ENCODE measurements at places on chromosomes 2 and 18. TPM values are rescaled to one million over a fixed set of nuclear protein-coding genes. Genes with fewer than 3 reads are reported as not detected.
A peak's percentile ranks its signal among the peaks of the same experiment; 100 is the strongest.

L3MBTL4 gene
- total RNA-seq, result not detected

TMEM182 gene
- total RNA-seq, result 5.2 TPM

BAZ2B gene
- total RNA-seq, result 18.7 TPM

CRYGD gene
- not detected for total RNA-seq

PDE1A gene
- 0.49 TPM for total RNA-seq

C2orf78 gene
- total RNA-seq, result 0.22 TPM

GLI2 gene
- total RNA-seq, result 0.24 TPM

SOX11 gene
- total RNA-seq, result not detected

UCN gene
- 2.2 TPM for total RNA-seq

PTPN2 gene
- total RNA-seq, result 40.3 TPM

OSBPL6 gene
- total RNA-seq, result 12.6 TPM

- no peaks in the 10 kb centered on the region for H3K27me3 ChIP-seq
- no peak overlapping the region for H3K27ac ChIP-seq
- H3K4me1 ChIP-seq, result no peaks in the 10 kb centered on the region
- no peaks in the 10 kb centered on the region for H3K36me3 ChIP-seq
- H3K4me3 ChIP-seq, result no peak overlapping the region
- DNase-seq, result no peak
Measured at GRCh38 chr2:162265666-162266459, 22.6 kb upstream of the FAP start.

GRCh38 chr2:176435729-176436128 lies 166.5 kb downstream of the MTX2 start:
- H3K4me3 ChIP-seq, result no peak overlapping the region
- H3K36me3 ChIP-seq, result no peaks in the 10 kb centered on the region
- no peak overlapping the region for H3K27ac ChIP-seq

- H3K4me1 ChIP-seq, result no peaks in the 10 kb centered on the region
- H3K36me3 ChIP-seq, result no peaks in the 10 kb centered on the region
- no peak overlapping the region for H3K27ac ChIP-seq
- no peak for DNase-seq
- peaks cover 80% of the 10 kb centered on the region for H3K27me3 ChIP-seq
Measured at GRCh38 chr2:23656597-23656973, 270.3 kb downstream of the ATAD2B start.

GRCh38 chr2:66872081-66872985 lies 437.4 kb downstream of the MEIS1 start:
- H3K27me3 ChIP-seq, result no peaks in the 10 kb centered on the region
- H3K36me3 ChIP-seq, result no peaks in the 10 kb centered on the region
- no peaks in the 10 kb centered on the region for H3K4me1 ChIP-seq
- no peak overlapping the region for H3K4me3 ChIP-seq
- DNase-seq, result no peak

DNA sequence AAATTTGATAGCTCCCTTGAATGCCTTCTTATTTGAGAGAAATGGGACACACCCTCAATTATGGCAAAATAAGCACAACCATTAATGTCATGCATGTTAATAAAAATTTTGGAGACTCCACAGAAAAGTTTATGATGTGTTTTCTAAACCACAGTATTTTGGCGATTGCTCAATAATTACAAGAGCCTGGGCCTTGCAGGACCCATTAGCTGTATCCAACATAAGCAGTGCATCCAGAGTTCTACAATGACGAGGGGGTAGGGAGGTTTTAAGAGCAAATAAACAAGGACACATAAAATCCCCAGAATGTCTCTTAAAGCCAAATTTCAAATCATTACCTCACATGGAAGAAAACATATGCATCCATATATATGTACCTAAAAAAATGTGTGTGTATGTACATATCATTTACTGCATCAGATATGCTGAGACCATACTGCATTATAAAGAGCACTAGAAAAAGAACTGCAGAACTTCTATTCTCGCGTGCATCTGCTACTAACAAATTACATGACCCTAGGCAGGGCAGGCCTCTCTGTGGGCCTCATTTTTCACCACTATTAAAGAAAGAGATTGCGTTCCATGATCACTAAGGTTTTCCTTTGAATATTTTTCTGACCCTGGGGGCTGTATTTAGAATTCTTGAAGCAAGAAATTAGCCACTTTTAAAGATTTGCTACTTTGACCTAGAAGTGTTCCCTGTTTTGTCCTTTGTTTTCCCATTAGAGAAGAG lies 38.0 kb downstream of the CMPK2 start:
- DNase-seq, result no peak
- H3K27ac ChIP-seq, result no peak overlapping the region
- H3K27me3 ChIP-seq, result no peaks in the 10 kb centered on the region
- H3K36me3 ChIP-seq, result no peaks in the 10 kb centered on the region
- peaks cover 3% of the 10 kb centered on the region for H3K4me1 ChIP-seq
- no peak overlapping the region for H3K4me3 ChIP-seq

GRCh38 chr2:113240915-113241911 lies 37.5 kb downstream of the PAX8 start:
- peak; percentile 43 for DNase-seq
- peak overlapping the region; percentile 45 for H3K27ac ChIP-seq
- H3K36me3 ChIP-seq, result peaks cover 35% of the 10 kb centered on the region
- H3K4me3 ChIP-seq, result no peak overlapping the region

DNA sequence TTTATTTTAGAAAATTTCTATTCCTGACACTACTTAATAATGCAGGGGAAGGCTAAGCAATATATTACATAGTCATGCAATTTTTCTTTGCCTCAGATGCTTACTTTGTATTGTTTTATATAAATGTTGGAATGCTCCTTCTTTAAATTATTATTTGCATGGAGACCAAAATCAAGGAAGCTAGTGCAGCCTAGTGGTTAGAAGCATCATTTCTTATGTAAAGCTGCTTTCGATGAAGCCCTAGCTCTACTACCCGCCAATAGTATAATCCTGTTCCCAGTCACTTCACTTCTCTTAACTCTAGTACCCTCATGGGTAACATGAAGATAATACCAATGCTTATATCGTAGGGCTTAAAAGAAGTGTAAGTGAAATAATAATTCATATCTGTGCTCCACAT lies 198.9 kb downstream of the LRATD1 start:
- H3K36me3 ChIP-seq, result no peaks in the 10 kb centered on the region
- H3K27ac ChIP-seq, result no peak overlapping the region
- H3K27me3 ChIP-seq, result no peaks in the 10 kb centered on the region
- no peak overlapping the region for H3K4me3 ChIP-seq

- no peak overlapping the region for H3K4me3 ChIP-seq
- DNase-seq, result no peak
- no peaks in the 10 kb centered on the region for H3K27me3 ChIP-seq
- 0 out of 3 replicates have a peak, but pooled peaks cover 2% of the 10 kb centered on the region for H3K36me3 ChIP-seq
- no peak overlapping the region for H3K27ac ChIP-seq
- H3K4me1 ChIP-seq, result peaks cover 30% of the 10 kb centered on the region
Measured at GRCh38 chr2:65402780-65403528, 29.4 kb downstream of the SPRED2 start.

DNA sequence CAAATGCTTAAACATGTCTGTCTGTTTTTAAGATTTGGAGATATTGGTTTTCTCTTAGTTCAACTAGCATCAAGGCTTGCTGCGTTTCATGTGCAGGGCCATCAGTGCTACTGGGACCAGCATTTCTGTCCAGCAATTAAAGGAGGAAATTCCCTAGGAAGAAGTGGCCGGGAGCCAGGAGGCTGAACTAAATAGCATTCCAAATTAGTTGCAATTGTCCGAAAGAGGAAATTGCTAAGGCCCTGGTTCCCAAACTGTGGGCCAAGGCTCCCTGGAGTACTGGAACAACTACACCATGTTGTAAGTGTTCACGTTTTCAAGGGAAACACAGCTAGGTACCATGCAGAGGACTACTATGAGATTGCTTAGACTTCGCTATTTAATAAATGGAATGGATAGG lies 257.9 kb downstream of the PTPRM start:
- no peak overlapping the region for H3K27ac ChIP-seq
- H3K36me3 ChIP-seq, result no peaks in the 10 kb centered on the region
- H3K4me1 ChIP-seq, result no peaks in the 10 kb centered on the region
- no peaks in the 10 kb centered on the region for H3K27me3 ChIP-seq
- H3K4me3 ChIP-seq, result no peak overlapping the region

- H3K27ac ChIP-seq, result no peak overlapping the region
- no peaks in the 10 kb centered on the region for H3K27me3 ChIP-seq
- DNase-seq, result no peak
- no peaks in the 10 kb centered on the region for H3K4me1 ChIP-seq
- H3K36me3 ChIP-seq, result no peaks in the 10 kb centered on the region
Measured at GRCh38 chr2:158776231-158776630, 18.9 kb upstream of the DAPL1 start.

GRCh38 chr2:234708091-234708683 lies 211.3 kb upstream of the ARL4C start:
- H3K4me3 ChIP-seq, result no peak overlapping the region
- no peaks in the 10 kb centered on the region for H3K36me3 ChIP-seq
- no peak for DNase-seq
- H3K27ac ChIP-seq, result no peak overlapping the region

DNA sequence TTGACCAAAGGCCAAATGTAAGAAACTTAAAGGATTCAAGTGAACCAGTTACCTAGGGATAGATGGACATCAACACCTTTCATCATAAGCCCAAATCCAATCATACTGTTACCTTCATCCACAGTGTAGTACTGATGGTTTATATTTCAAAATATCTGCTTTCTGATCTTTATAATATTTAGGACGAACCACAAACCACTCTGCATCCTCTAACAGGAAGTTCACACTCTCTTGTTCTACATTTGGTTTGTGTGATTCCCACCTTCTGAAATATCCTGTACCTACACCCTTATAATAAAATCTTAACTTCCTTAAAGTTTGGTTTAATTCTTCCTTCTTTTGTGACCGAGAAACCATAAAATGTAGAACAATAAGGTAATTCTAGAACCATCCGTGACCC lies 535.7 kb upstream of the CHAC2 start:
- no peaks in the 10 kb centered on the region for H3K4me1 ChIP-seq
- H3K27ac ChIP-seq, result no peak overlapping the region
- H3K4me3 ChIP-seq, result no peak overlapping the region
- H3K27me3 ChIP-seq, result no peaks in the 10 kb centered on the region
- H3K36me3 ChIP-seq, result no peaks in the 10 kb centered on the region

- H3K36me3 ChIP-seq, result no peaks in the 10 kb centered on the region
- peaks cover 6% of the 10 kb centered on the region for H3K4me1 ChIP-seq
- H3K27me3 ChIP-seq, result no peaks in the 10 kb centered on the region
- H3K27ac ChIP-seq, result no peak overlapping the region
- no peak for DNase-seq
Measured at GRCh38 chr2:144529841-144530240, 9.9 kb upstream of the ZEB2 start.

DNA sequence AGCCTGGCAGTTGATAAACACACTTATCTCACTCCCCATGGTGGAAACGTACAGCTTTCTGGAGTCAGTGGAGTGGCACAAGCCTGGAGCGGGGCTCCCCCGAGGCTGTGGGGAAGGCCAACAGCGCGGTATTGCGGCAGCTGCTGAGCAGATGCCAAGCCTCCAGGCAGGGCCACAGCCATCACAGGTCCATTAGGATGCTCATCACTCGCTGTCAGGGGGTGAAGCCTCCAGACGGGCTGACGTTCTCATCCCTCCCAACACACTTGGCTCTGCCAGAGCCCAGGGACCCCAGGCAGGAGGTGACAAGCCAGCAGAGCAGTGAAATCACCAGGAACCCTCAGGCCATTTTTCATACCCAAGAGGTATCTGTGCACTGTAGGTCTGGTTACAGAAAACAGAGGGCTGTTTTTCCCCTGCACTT lies 529.2 kb upstream of the KLHL29 start:
- H3K27me3 ChIP-seq, result no peaks in the 10 kb centered on the region
- DNase-seq, result no peak
- no peak overlapping the region for H3K27ac ChIP-seq
- H3K4me3 ChIP-seq, result no peak overlapping the region
- no peaks in the 10 kb centered on the region for H3K36me3 ChIP-seq

DNA sequence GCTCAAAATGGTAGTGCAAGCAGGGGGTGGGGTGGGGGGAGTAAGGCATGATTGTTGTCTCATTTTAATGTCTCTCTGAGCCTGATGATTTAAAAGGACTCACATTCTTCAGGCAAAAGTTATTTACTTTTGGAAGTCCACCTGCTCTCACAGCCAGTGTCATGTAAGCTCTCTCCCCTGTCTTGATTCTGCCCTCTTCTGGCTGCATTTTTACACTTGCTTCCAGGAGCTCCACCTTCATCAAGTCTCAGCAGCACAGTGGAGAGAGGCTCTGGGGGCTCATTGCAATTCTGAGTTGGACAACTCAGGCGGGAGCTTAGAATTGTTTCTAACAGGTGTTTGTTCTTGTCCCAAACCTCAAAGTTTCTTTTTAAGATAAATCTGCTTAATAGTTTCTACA lies 39.2 kb downstream of the GNAL start:
- no peak overlapping the region for H3K27ac ChIP-seq
- H3K4me3 ChIP-seq, result no peak overlapping the region
- H3K4me1 ChIP-seq, result peaks cover 4% of the 10 kb centered on the region
- peaks cover 48% of the 10 kb centered on the region for H3K27me3 ChIP-seq
- DNase-seq, result peak; percentile 30
- no peaks in the 10 kb centered on the region for H3K36me3 ChIP-seq

GRCh38 chr2:181438261-181438660 lies 18.9 kb upstream of the ITGA4 start:
- no peak overlapping the region for H3K4me3 ChIP-seq
- H3K27me3 ChIP-seq, result no peaks in the 10 kb centered on the region
- no peak overlapping the region for H3K27ac ChIP-seq
- H3K36me3 ChIP-seq, result no peaks in the 10 kb centered on the region
- no peak for DNase-seq
- no peaks in the 10 kb centered on the region for H3K4me1 ChIP-seq

GRCh38 chr18:3852321-3852720 lies 402.3 kb downstream of the TGIF1 start:
- H3K4me1 ChIP-seq, result no peaks in the 10 kb centered on the region
- no peaks in the 10 kb centered on the region for H3K27me3 ChIP-seq
- no peak overlapping the region for H3K27ac ChIP-seq
- H3K4me3 ChIP-seq, result no peak overlapping the region
- no peaks in the 10 kb centered on the region for H3K36me3 ChIP-seq

GRCh38 chr2:199818026-199818425 lies 33.0 kb downstream of the FTCDNL1 start:
- no peak overlapping the region for H3K4me3 ChIP-seq
- no peaks in the 10 kb centered on the region for H3K4me1 ChIP-seq

- no peak for DNase-seq
- H3K27me3 ChIP-seq, result peaks cover 13% of the 10 kb centered on the region
- H3K27ac ChIP-seq, result no peak overlapping the region
- H3K4me3 ChIP-seq, result no peak overlapping the region
- no peaks in the 10 kb centered on the region for H3K36me3 ChIP-seq
- H3K4me1 ChIP-seq, result no peaks in the 10 kb centered on the region
Measured at GRCh38 chr2:9280224-9280623, 73.6 kb downstream of the ASAP2 start.

GRCh38 chr2:164114937-164115336 lies 379.1 kb upstream of the FIGN start:
- no peaks in the 10 kb centered on the region for H3K36me3 ChIP-seq
- no peaks in the 10 kb centered on the region for H3K27me3 ChIP-seq
- no peak for DNase-seq
- H3K27ac ChIP-seq, result no peak overlapping the region
- H3K4me3 ChIP-seq, result no peak overlapping the region

DNA sequence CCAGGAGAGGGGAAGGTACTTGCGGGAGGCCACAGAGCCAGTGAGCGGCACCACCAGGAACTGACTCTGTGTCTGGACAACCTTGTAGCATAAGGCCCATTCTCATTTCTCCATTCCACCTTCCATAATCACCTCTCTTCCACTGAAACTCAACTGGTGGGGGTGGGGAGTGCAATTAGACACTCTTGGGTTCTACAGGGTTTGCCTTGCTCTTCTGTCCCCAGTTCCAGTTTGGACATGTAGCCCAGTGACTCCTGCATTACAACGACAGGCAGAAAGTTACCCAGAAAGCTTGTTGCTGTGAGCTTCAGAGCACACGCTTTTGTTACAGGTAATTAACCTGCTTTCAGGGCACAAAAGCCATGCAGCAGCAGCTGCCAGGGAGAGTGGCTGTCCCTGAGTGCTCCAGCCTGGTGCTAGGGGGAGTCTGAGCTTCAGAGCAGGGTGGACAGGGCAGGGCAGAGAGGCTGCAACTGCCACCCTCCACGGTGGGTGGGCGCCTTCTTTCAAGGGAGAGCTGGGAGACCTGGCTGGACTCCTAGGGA lies 65.2 kb downstream of the COPS8 start:
- H3K4me1 ChIP-seq, result no peaks in the 10 kb centered on the region
- no peak overlapping the region for H3K4me3 ChIP-seq
- H3K27me3 ChIP-seq, result no peaks in the 10 kb centered on the region
